ENCODE measurements at places on chromosomes 2 and 18.
A peak's percentile ranks its signal among the peaks of the same experiment; 100 is the strongest.

DNA sequence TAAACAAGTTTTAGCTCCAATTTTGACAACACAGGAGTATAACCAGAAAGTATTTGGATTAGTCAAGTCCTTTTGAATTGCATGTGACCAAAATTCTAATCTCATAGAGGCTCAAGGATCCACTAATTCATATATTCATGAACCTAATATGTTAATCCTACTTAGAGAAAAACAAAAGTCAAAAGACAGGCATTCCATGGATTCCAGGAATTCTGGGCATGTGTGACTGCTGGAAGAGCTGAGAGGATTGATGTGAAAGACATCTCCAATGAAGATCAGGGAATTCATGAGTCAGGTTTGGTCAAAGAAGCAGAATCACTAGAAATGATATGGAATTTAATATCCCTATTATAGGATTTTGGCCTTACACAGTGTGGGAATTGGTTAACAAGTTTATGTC lies 1494.6 kb upstream of the DDX18 start:
- no peak for DNase-seq

GRCh38 chr2:74548900-74549826 lies 4.6 kb downstream of the LOXL3 start:
- no peak for DNase-seq

GRCh38 chr2:10658041-10658913 lies 31.5 kb downstream of the NOL10 start:
- DNase-seq: no peak

DNA sequence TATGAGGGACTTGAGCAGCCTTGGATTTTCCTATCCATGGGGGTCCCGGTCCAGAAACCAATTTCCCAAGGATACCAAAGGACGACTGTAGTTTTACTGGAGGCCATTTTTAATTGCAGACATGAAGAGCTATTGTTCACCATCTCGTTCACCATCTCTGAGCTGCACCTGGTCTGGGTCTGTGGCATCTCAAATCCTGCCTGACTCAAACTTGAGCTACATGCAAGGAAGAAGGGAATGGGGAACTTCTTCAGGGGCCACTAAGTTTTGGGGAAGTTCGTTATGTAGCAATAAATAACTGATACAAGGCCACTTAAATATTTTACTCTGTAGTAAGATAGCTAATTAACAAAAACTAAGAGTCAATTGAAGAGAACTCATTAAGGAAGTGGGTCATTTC lies 2.1 kb upstream of the SMCHD1 start:
- no peak for DNase-seq

DNA sequence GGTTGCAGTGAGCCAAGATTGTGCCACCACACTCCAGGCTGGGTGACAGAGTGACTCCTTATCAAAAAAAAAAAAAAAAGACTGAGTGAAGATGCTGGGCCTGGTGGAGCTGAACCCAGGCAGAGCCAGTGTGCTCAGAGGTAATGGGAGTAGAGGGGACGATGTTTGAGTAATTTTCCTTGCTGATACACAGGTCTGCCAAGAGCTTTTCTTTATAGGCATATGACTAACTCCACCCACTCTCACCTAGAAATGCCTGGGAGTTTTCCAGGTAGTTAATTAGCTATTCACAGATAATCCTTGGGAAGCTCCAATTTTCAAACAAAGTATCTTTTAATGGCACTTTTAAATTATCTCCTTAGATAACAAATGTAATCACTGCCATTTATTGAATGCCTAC lies 33.4 kb upstream of the ACSL3 start:
- no peak for DNase-seq

DNA sequence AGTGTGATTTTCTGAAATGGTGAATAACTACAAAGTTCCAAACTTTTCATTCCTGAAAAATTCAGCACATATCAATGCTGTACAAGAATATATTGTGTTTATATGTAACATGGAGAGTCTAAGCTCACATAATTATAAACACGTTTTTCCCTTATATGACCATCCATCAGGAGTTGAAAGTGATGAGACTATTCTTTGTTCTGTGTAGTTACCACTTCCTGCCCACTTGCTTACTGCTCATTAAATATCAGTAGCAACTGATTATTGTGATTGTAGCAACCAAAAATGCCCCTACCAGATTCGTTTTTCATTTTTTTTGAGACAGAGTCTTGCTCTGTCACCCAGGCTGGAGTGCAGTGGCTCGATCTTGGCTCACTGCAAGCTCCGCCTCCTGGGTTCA lies 30.8 kb downstream of the OTX1 start:
- no peak for DNase-seq

DNA sequence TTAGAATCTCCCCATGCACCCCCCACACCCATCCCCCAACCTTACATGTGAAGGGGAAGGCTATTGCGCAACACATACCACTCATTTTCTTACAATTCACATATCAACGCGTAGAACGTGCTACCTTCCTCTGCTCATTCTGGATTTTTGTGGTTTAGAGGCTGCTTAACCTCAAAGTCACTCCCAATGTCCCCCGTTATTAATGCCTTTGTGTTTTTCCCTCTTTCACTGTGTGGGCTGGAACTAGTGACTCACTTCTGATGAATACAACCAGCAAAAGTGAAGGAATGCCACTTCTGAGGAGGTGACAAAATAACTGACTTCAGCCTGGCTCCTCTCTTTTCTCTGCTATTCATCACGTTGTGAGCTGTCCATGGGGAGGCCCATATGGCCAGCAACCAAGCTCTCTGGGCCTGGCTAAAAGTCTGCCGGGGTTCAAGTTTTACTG lies 342.5 kb upstream of the NXPH2 start:
- DNase-seq: no peak

- DNase-seq: no peak
Observed at GRCh38 chr2:86223140-86223926, 24.1 kb downstream of the MRPL35 start.

- DNase-seq: no peak
Observed at GRCh38 chr2:96325884-96326255, 753 bp downstream of the ITPRIPL1 start.

DNA sequence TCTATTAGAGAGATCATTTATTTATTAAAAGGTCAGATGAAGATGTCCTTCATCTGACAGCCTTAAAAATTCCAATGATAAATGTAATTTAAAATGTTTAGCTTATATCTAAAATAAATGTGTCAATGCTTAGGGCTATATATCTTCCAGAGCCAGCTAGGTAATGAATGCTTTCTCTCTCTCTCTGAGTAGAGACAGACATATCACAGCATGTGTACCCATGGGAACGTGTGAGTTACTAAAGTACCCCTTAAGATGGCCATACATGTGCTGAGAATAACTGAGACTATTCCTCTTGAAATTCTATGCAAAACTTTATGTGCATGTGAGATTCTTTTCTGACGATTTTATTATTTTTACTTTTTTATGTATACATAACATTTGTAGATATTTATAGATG lies 420.9 kb upstream of the ST6GAL2 start:
- DNase-seq: no peak

- DNase-seq: no peak
Observed at GRCh38 chr2:197209742-197210408, 100.7 kb downstream of the ANKRD44 start.

DNA sequence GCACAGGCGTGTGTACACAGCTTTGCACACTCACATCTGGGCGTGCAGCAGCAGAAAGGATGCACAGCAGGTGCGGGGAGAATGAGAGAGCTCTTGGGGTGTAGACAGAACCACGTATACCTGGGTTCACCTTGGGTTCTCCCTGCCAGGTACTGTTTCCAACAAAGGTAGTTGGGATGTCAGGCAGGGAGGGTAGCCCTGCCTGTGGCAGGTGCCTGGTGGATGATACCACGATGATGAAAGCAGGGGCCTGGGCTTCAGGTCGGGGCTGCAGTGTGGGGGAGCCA lies 6.5 kb upstream of the ARID5A start:
- no peak for DNase-seq

DNA sequence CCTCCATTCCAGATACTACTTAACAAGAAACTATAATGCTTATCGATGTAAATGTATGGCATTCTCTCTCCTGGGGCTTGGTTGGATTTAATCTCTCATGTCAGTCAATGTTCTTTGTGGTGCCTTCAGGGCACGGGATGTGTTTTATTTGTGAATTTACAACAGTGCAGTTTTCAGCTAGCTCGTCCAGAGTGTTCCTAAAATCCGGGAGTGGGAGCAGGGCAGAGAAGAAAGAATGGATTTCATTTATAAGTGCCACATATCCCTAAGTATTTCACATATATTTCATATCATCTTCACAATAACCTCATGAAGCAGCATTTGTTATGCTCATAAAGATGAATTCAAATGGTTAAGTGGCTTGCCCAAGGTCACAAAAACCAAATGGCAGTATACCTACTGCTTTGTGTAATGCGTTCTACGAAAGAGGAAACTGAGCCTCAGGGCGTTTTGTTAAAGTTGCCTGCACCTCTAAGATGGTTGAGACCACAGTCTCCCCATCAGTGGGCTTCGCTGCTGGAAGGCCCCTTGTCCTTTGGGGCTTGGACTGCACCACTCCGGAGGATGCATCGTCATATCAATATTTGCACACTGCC lies 134.7 kb upstream of the MGAT5 start:
- DNase-seq: no peak

DNA sequence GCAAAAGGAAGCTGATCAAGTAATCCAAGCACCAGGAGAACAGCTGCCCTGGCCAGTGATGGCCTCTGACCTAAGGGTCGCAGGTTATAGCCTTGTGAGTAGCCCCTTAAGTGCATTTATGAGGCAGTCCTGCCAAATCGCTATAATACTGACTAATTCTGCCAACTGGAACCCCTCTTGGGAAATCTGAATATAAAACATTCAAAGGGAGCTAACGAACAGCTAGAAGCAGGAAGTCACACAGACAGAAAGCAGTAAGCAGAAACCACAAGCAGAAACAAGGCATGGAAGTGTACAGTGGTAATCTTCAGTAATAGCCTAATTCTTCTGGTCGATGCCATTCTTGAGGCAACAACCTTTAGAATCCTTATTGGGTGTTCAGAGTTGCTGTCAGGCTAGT lies 521.3 kb downstream of the METTL4 start:
- no peak for DNase-seq

- DNase-seq: no peak
Observed at GRCh38 chr2:151410485-151410834, 758 bp downstream of the RIF1 start.

GRCh38 chr2:15662579-15662978 lies 70.9 kb downstream of the DDX1 start:
- DNase-seq: no peak

- peak; percentile 14 for DNase-seq
Observed at GRCh38 chr2:201220102-201220570, 37.2 kb downstream of the CASP10 start.

DNA sequence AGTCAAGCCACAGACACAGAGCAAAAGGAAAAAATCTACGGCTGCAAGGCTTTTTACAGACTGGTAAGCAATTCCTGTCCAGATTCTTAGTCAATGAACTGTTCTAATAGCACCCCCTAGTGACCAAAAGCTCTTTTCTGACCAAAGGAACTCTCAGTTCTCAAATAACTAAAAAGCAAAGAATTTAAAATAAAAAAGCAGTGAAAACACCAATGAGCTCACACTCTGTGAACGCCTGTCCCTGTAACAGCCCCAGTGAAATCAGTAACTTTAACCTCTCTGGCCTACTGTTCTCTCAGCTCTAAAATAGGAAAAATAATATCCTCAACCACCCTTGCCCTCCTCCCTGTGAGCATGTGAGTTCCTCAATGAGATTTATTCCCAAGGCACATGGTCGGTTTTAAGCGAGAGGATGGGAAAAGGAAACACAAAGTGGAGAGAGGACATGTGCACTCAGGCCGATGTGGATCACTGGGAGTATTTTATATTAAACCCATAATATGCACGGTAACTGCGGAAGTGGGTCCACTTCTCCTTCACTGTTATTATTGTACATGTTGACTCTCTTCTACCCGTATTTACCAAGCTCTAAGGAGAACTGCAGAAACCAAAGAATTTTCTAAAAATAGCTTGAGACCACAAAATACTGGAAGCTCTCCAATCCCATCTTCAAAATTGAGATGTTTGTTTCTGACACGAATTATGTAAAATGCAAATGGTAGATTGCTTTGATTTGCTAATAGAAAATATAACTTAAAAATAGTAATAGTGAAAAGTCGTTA lies 128.5 kb downstream of the STK39 start:
- DNase-seq: peak; percentile 43

- DNase-seq: peak; percentile 24
Observed at GRCh38 chr2:207258263-207258991, 92.7 kb upstream of the KLF7 start.

- peak; percentile 34 for DNase-seq
Observed at GRCh38 chr2:148888003-148888501, 13.0 kb downstream of the KIF5C start.

DNA sequence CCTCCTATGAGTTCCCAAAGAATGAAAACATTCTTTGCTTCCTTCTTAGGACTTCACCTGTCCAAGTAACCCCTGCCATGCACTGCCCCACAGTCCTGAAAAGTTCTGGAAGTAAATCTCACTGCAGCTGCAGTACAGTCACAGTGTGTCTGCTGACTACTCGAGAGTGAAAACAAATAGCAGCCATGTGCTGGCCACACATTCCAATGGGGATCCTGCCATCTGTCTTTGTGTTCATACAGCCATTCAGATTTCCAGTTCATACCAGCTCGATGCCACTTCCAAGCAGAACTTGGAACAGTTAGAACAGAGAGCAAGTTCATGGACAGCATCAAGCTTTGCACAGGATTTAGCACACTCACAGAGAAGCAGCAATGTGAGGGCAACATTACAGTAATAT lies 629.9 kb upstream of the ACVR2A start:
- DNase-seq: no peak

DNA sequence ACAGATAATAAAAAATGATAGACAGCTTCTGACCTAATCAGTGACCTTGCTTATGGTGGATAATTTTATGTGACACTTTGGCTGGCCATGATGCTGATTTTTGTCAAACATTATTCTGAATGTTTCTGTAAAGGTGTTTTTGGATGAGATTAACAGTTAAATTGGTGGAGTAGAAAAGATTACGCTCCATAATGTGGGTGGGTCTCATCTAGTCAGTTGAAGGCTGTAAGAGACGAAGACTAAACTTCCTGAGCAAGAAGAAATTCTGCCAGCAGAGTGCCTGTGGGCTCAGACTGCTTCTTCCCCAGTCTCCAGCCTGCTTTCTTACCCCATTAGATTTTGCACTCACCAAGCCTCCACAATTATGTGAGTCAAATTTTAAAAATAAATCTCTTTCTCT lies 214.9 kb upstream of the ITGA4 start:
- no peak for DNase-seq

DNA sequence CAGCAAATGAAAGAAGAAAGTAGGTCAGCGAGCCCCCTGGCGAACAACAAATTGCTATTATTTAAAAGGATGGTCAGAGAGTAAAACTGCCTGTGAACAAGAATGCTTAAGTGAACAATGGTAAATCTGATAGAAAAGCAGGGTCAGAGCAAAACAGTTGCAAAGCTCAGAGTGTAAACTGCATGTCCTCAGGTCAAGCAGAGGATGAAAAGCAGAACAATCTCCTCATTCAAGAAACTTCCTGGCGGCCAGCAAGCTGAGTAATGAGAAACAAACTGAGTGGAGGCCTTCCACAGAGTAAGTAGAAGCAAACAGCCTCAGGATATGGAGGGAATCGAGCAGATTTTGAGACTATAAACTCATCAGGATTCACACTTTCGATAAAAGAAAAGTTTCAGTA lies 117.9 kb downstream of the PPP1R1C start:
- DNase-seq: no peak

Measured in DMS153 (cell line).